ENCODE measurements at places on chromosomes 1 and 21.

GRCh38 chr1:156816561-156817328, at the start of gene SH2D2A:
TSS of gene SH2D2A (minus strand) at chr1:156816848. CDS start at chr1:156816708, 140 bp downstream.
- no peaks in the 10 kb centered on the region for H3K36me3 ChIP-seq
- H3K4me3 ChIP-seq: no peak within 1 kb of the TSS

- H3K27me3 ChIP-seq: no peaks in the 10 kb centered on the region
- DNase-seq: no peak
- H3K36me3 ChIP-seq: no peaks in the 10 kb centered on the region
- H3K4me3 ChIP-seq: no peak overlapping the region
Observed at GRCh38 chr1:64701071-64701470, 43.8 kb upstream of the RAVER2 start.

DNA sequence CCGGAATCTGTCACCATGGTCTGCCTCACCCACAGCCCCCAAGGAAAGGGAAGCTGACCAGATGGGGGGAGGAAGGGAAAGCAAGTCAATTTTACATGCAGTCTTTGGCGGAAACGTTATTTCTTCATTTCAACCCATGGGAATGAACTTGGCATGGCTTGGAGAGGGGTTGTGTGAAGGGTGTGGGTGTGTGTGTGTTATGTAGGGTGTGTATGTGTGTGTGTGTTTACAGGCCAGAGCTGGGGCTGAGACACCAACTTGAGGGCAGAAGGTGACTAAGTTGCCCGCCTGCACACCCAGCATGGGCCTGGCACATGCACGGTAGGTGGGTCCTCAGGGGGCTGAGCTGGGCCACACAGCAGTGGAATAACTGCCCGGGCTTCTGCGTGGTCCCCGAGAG, 65.2 kb downstream of the MRPL37 start:
- no peaks in the 10 kb centered on the region for H3K36me3 ChIP-seq
- no peak for DNase-seq
- no peak overlapping the region for H3K4me3 ChIP-seq
- H3K27ac ChIP-seq: no peak overlapping the region
- no peaks in the 10 kb centered on the region for H3K27me3 ChIP-seq

- H3K36me3 ChIP-seq: no peaks in the 10 kb centered on the region
- no peak overlapping the region for H3K4me3 ChIP-seq
- no peaks in the 10 kb centered on the region for H3K27me3 ChIP-seq
- peak overlapping the region; percentile 65 for H3K27ac ChIP-seq
- peak; percentile 67 for DNase-seq
Observed at GRCh38 chr1:164519426-164519825, 39.6 kb upstream of the PBX1 start.

DNA sequence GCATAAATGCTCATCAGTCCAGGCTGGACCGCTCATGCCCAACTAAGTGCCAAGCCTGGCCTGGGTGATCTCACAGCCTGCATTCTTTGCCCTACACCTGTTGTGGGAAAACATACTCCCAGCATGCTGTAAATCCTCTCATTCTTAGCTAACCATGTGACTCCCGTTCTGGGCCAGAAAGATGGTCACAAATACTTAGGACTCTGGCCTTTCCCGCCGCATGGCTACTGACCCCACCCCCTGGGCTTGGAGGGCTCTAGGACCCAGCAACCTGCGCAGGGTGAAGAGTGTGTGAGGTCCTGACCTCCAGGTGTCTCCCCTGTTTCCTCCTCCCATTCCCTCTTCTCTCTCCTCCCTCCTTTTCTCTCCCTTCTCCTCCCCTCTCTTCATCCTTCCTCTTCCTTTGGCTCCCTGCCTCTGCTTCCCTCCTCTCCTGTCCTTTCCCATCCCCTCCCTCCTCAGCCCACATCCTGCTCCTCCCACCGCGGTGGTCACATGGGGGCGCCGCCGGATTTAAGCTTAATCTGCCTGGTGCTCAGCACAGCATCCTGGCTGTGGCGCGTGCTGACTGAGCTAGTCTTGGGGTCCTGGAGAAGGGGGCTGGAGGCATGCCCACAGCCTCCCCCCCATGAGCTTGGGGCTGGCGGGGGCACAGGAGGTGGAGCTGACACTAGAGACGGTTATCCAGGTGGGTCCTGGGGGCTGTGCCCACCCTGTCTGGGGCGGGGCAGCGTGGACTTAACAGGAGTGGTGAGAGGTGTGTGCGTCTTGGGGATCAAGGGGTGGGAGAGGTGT, at the start of gene CROCC:
TSS of gene CROCC (plus strand) at position 541 of the 795 bp plus-strand sequence. CDS start at position 629, 88 bp downstream.
- no peaks in the 10 kb centered on the region for H3K36me3 ChIP-seq
- peak within 1 kb of the TSS; percentile 41 for H3K4me3 ChIP-seq
- H3K4me1 ChIP-seq: peaks cover 11% of the 10 kb centered on the region
- peak; percentile 83 for DNase-seq
- no peaks in the 10 kb centered on the region for H3K27me3 ChIP-seq
